ENCODE measurements at places on chromosomes 11 and 22. TPM values are rescaled to one million over a fixed set of nuclear protein-coding genes. Genes with fewer than 3 reads are reported as not detected.

FZD4 gene
- total RNA-seq: 9.3 TPM

C11orf87 gene
- 1.4 TPM for total RNA-seq

PNPLA5 gene
- not detected for total RNA-seq

CDKN1C gene
- 268 TPM for total RNA-seq

ROM1 gene
- 0.86 TPM for total RNA-seq

MMP27 gene
- total RNA-seq: not detected

MRPL40 gene
- 23.6 TPM for total RNA-seq

GRCh38 chr11:107272561-107272960 lies 185.1 kb downstream of the CWF19L2 start:
- no peak for DNase-seq
- no peaks in the 10 kb centered on the region for H3K27me3 ChIP-seq
- no peak overlapping the region for H3K4me3 ChIP-seq
- no peaks in the 10 kb centered on the region for H3K4me1 ChIP-seq

DNA sequence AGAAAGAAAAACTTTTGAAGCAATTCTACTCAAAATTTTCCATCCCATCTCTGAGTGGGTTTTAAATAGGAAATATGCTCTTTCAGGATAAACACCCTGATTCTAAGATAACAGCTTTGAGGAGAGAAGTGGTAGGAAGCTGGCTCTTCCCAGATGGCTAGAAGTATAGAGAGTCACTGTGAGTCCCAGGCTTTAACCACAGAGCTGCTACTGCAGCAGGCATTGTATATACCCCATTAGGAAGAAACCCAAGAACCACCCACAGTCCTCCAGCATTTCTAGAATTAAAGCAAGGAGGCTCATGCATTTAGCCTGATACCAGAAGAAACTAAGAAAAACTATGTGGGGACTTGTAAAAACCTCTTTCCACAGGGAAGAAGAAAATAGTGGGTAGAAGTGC lies 1405.6 kb upstream of the TENM4 start:
- H3K36me3 ChIP-seq: no peaks in the 10 kb centered on the region
- no peak overlapping the region for H3K27ac ChIP-seq
- H3K4me1 ChIP-seq: peaks cover 8% of the 10 kb centered on the region
- H3K4me3 ChIP-seq: no peak overlapping the region

DNA sequence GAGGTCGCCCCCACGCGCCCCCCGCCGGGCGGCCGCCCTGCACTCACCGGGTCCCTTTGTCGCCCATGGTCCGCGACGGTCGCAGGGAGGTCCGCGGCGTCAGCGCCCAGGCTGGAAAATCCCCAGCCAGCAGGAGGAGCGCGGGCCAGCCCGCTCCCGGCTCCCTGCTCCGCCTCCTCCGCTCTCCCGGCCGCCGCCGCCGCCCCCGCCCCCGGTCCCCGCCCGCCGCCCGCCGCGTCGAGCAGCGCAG lies at the start of gene ARRB1:
ARRB1 (minus strand) TSS at position 121 of the 250 bp plus-strand sequence; CDS start at position 67, 54 bp downstream.
- DNase-seq: no peak
- H3K36me3 ChIP-seq: no peaks in the 10 kb centered on the region
- H3K27me3 ChIP-seq: peaks cover 5% of the 10 kb centered on the region
- H3K4me1 ChIP-seq: peaks cover 32% of the 10 kb centered on the region
- peak within 1 kb of the TSS; percentile 83 for H3K4me3 ChIP-seq
- H3K27ac ChIP-seq: peak within 1 kb of the TSS; percentile 97

DNA sequence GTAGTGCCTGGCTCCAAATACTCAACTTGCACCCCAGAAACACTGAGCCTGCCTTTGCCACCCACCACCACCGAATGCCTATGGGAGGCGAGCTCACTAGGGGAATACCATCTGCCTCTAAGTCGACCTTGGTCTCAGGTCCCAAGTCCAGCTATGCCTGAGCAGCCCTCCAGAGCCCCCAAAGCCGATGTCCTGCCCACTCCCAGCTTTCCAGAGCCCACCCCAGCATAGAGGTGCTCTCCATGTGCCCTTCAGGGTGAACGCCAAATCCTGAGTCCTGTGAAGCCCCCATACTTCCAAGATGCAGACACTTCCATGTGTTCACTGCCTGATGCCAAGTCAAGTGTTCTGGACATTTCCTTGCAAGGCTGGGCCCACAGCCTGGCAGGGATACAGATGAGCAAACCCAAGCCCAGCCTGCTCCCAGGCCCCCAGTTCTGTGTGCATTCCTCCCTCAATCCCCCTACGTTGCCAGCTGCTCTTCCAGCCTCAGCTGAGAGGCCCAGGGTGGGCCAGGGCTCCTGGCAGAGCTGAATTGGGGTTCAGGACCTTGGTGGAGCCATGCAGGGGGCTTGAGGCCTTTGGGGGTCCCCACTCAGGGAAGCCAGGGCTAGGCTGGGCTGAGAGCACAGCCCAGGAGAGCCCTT lies 2.6 kb upstream of the KMT5B start:
- H3K36me3 ChIP-seq: no peaks in the 10 kb centered on the region
- peak overlapping the region; percentile 72 for H3K4me3 ChIP-seq
- H3K27ac ChIP-seq: peak overlapping the region; percentile 95

GRCh38 chr11:62201376-62201775 lies 7.1 kb upstream of the SCGB2A1 start:
- peaks cover 16% of the 10 kb centered on the region for H3K27me3 ChIP-seq
- no peak for DNase-seq
- no peak overlapping the region for H3K27ac ChIP-seq
- H3K4me1 ChIP-seq: no peaks in the 10 kb centered on the region

- H3K4me1 ChIP-seq: peaks cover 6% of the 10 kb centered on the region
- H3K27me3 ChIP-seq: no peaks in the 10 kb centered on the region
- H3K4me3 ChIP-seq: no peak overlapping the region
- no peak overlapping the region for H3K27ac ChIP-seq
- no peak for DNase-seq
Observed at GRCh38 chr22:29344137-29344536, 28.6 kb upstream of the RASL10A start.

All from progenitor cell of endocrine pancreas (in vitro differentiated cells).